ENCODE measurements at places on chromosomes 16 and 17. TPM values are rescaled to one million over a fixed set of nuclear protein-coding genes. Genes with fewer than 3 reads are reported as not detected.

DNA sequence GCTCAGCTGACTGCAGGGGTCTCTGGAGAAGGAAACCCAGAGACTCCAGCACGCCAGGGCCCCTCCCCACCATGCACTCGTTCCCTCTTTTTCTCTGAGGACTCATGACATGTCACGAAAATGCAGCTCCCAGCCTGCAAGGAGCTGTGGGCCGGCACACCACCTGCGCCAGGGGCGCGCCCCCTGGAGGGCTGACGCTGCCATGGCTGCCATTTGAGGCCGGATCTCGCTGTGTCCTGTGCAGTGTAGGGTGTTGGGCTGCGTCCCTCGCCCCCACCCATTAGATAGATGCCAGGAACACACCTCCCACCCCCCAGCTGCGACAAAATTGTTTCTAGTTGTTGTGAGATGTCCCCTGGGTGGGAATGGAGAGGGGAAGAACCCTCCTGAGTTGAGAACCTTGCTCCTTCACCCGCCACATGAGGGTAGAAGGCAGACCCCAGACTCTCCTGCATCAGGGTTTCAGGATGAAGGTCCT is 8.2 kb downstream of the SYNGR2 start:
- peak; percentile 72 for DNase-seq

GRCh38 chr17:4956493-4957061 is 5.7 kb downstream of the ENO3 start:
- DNase-seq: no peak

GRCh38 chr16:8788578-8789172 is 8.8 kb downstream of the TMEM186 start:
- no peak for DNase-seq

DNA sequence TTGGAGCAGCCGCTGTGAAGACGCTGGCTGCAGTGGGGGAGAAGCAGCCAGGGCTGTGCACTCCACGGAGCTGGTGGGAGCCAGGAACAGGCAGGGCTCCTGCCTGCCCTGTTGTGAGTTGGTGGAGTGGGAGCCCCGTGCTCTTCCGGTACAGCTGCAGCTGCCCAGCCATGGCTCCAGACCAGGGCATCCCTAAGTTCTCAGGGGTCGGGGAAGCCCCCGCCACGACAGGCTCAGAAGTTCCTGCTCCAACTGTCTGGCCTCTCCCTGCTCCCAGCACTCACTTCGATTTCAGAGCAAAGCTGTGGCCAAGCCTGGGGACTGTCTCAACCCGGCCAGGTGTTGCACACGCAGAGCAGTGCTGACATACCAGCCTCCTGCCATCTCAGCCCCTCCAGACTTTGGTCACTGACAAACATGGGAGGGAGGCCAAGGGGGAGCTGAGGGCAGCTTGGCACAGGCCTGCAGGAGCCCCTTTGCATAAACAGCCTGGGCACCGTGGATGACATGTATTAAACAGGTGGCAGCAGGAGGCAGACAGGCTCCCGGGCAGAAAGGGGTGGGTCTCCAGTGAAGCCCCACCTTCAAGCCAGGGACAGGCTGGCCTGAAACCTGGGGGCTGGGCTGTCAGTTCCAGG is 13.9 kb upstream of the KDM8 start:
- no peak for DNase-seq

DNA sequence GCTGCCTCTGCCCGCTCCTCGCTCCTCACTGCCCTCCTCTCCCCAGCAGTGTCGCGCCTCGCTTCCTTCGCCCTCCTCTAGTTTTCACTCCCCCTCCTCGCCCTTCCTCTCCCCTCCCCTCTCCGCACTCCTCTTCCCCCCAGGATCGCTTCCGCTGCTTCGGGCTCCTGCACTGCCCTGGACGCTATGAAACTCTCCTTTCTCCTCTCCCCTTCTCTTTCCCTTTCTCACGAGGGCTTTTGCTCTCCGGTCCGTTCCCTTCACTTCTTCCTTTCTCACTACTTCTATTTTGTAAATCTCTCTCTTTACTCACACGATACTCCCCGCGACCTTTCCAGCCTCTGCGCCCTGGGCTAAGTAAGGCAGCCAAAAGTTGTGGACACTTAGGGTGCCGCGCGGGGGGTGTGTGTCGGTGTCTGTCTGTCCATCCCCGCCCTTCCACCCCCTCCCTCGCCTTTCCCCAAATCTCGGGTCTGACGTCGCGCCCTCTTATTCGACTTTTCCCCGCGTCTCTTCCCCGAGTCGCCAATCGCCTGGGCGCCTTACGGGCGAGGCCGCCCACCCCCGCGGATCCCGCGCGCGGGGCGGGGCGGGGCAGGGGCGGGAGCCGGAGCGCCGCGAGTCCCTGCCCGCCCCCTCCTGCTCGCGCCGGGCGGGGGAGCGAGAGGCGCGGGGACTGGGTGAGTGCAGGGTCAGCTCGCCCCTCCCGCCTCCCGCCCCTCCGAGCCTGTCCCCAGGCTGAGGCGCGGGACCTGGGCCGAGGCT is at the start of gene IRX3:
TSS of gene IRX3 (minus strand) at position 422 of the 765 bp plus-strand sequence. CDS start 737 bp downstream, outside the sequence.
- no peak for DNase-seq

DNA sequence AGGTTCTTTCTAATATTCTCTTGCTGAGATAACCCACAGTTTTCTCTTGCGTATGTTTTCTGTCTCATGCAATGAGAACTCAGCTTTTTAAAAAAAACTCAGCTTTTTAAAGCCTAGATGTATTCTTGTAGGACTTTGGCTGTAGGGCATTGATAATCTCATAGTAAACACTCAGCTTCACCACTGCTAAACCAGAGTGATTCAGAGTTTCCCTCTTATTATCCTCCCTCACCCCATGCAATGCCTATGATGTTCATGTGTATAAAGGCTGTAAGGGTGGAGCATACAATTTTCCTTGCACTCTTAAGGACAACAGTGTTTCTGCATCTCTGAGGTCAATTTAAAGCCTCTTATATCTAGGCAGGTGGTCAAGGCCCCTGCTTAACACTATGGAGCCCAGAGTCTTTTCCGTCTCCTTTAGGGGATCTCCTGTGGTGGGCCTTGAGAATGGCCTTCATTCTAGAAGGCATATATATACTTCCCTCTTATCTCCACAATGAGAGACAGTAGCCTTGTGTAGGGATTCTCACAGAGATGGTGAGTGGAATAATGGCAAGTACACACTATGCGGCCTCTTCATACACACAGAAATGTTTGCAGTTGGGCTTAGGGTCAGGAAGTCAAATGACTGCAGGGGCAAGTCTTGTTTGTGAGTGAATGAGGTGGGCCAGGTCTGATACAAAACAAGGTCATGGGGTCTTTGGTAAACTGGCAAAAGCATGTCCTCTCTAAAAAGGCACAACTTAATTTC is 279.6 kb downstream of the HS3ST3A1 start:
- DNase-seq: no peak

Gene EVI2B
- 5.1 TPM for total RNA-seq

Gene PRCD
- 15.9 TPM for total RNA-seq

Gene CCL17
- total RNA-seq: not detected

Gene MAF
- 19.7 TPM for total RNA-seq
